Activated CD4-positive, alpha-beta memory T cell treated with anti-CD3 and anti-CD28 coated beads, Interleukin-2, amount 10 ng/mL, durations not matched to agents 7 days and 5 days (primary cell): ENCODE measurements at places on chromosomes 13 and 19. TPM values are rescaled to one million over a fixed set of nuclear protein-coding genes. Genes with fewer than 3 reads are reported as not detected.

Gene SULT2B1
- not detected for total RNA-seq

Gene PNMA8A
- total RNA-seq = not detected

Gene ZNF700
- total RNA-seq = 19.1 TPM

Gene METTL21C
- not detected for total RNA-seq

Gene ZFR2
- 0.28 TPM for total RNA-seq

Gene LIM2
- total RNA-seq = not detected

Gene THAP8
- total RNA-seq = 5.7 TPM

Gene SIGLECL1
- not detected for total RNA-seq

Gene EMP3
- 418 TPM for total RNA-seq

Gene C19orf81
- not detected for total RNA-seq

Gene RPS5
- total RNA-seq = 785 TPM

Gene CEACAM6
- total RNA-seq = not detected

Gene MATK
- 13.9 TPM for total RNA-seq
